Gastrocnemius medialis (tissue), 4 donors: ENCODE measurements at places on chromosomes 13 and 19. TPM values are rescaled to one million over a fixed set of nuclear protein-coding genes. Genes with fewer than 3 reads are reported as not detected.

The SLC5A5 gene
- not detected for total RNA-seq

The NLRP11 gene
- total RNA-seq, result not detected

The PTGER1 gene
- total RNA-seq, result not detected

The PLIN5 gene
- total RNA-seq, result 23.5 TPM

The DIRAS1 gene
- 2.0 TPM for total RNA-seq

The ATP4A gene
- not detected for total RNA-seq

The PLEKHA4 gene
- total RNA-seq, result 3.4 TPM

The CTU1 gene
- total RNA-seq, result 11.9 TPM

The TRAPPC2B gene
- 34.4 TPM for total RNA-seq

The SULT2A1 gene
- total RNA-seq, result 0.55 TPM

The CEACAM20 gene
- not detected for total RNA-seq
